ENCODE measurements at places on chromosomes 16 and 17. TPM values are rescaled to one million over a fixed set of nuclear protein-coding genes. Genes with fewer than 3 reads are reported as not detected.
A peak's percentile ranks its signal among the peaks of the same experiment; 100 is the strongest.

- peak; percentile 85 for DNase-seq
Observed at GRCh38 chr17:8073627-8074484, 13.7 kb downstream of the ALOX12B start.

Gene CLEC3A
- total RNA-seq, result not detected

Gene CCL4L2
- 2.6 TPM for total RNA-seq

Gene SRL
- total RNA-seq, result 1.4 TPM

Gene SAMD14
- total RNA-seq, result 9.2 TPM

DNA sequence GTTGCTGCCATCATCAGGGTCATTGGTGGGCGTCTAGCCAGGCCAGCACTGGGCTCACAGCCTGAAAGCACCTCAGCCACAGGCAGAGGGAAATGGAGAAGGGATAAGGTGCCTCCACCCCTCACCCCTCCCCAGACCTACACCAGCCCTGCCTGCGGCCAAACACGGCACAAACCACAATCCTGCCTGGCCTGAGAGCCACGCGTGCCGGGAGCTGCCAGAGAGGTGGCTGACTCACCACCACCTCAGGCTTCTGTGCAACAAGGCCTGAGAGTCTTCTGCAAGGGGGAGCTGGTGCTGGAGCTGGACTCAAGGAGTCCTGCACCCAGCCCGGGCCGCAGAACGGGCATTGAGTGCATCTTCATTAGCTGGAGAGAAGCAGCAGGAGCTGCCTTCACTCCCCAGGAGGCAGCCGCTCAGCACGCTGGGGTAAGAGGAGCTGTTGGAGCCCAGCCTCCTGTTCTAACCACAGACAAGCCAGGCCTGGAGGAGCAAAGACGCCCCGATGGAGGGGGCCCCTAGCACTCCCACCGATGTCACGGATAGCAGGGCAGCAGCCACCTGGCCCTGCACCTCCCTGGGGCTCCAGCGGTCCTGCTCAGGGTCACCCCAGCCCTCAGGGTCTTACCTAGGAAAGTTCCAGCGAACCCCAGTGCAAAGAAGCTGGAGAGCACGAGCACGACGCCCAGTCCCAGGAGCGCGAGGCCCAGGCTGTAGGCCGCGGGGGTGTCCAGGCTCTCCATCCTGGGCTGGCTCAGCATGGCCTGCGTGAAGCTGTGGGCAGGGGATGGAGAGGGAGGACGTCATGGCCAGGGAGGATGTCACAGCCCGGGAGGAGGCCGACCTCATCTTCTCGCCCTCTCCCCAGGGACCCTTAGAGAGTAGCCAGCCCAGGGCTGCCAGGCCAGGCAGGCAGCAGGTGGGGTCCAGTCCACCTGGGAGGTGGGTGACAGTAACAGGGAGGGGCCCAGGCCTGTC, 16.0 kb upstream of the RASD1 start:
- peak; percentile 35 for DNase-seq

Gene PRKCB
- 24.1 TPM for total RNA-seq

GRCh38 chr17:57548421-57549410, 196.4 kb downstream of the CCDC182 start:
- no peak for DNase-seq

DNA sequence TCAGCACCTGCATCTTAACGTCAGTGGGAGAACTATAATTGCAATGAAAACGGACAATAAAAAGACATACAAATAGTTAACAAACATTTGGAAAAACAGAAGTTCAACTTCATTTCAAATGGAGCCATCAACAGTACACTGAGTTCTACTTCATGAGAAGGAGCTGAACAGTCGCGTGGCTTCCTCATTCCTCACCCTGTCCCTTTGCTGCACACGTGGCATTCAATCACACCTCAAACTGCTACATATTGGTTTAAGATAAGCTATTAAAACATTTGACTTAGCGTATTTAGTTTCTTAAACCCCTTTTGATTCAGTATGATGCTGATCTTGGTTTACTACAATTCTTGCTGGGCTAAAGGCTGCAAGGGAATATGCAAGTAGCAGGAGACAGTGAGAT, 76.8 kb downstream of the CDK5R1 start:
- no peak for DNase-seq

Gene SPNS1
- total RNA-seq, result 77.5 TPM

GRCh38 chr16:65125322-65125721, 3.5 kb upstream of the CDH11 start:
- no peak for DNase-seq

Gene EFNB3
- 1.6 TPM for total RNA-seq

DNA sequence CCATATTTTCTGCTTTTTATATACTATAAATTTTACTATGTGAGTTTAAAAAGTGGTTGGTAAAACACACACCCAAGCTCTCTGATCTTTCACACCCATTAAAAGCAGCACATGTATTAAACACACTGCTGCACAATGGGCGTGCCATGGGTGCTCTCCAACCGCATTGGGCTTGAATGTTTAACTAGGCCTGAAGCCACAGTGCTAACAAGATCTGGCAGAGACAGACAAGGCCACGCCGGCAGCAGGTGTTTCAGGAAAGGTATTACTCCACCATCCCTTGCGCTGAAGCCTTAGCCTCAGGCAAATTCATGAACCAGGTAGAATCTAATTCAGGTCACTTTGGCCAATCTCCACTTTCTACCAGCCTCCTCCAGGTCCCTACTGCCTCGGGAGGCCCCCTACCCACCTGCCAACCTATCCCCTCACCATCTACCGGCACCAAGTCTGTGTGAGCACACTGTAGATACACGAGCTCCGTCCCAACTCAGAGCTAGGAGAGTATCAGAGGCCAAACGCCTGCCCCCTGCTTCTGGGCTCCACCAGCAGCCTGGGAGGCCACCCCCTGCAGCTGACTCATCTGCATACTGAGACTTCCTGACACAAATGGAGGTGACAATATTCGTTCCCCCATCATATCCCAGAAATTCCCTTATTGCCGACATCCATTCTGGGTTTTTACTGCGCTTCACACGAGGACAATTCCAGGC, 95.0 kb downstream of the ADCY9 start:
- peak; percentile 86 for DNase-seq

GRCh38 chr17:32481193-32481592, 5.6 kb upstream of the CDK5R1 start:
- no peak for DNase-seq

DNA sequence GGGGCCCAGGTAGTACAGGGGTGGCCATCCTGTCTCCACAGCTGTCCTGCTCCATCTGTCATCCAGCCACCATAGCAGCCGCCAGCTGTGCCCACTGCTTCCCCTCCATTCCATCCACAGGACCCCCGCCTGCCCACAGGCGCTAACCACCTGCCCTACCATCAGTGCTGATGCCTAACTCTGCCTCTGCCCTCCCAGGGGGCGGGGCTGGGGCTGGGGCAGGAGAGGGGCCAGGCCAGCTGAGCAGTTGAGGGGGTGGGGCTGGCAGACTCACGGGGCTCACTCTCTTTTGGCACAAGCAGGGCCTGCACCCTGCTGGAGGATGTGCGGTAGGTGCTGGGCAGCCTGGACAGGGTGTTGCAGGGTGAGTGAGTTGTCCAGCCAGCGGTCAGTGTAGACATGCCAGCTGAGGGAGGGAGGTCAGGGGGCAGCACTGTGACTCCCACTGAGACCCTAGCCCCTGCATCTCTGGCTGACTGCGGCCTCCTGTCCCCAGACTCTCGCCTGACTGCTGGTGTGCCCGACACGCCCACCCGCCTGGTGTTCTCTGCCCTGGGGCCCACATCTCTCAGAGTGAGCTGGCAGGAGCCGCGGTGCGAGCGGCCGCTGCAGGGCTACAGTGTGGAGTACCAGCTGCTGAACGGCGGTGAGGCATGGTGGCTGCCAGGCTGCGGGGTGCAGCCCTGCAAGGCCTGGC, 9.6 kb downstream of the GALK1 start:
- DNase-seq, result no peak

- no peak for DNase-seq
Observed at GRCh38 chr17:79214940-79215604, 140.4 kb downstream of the ENGASE start.

DNA sequence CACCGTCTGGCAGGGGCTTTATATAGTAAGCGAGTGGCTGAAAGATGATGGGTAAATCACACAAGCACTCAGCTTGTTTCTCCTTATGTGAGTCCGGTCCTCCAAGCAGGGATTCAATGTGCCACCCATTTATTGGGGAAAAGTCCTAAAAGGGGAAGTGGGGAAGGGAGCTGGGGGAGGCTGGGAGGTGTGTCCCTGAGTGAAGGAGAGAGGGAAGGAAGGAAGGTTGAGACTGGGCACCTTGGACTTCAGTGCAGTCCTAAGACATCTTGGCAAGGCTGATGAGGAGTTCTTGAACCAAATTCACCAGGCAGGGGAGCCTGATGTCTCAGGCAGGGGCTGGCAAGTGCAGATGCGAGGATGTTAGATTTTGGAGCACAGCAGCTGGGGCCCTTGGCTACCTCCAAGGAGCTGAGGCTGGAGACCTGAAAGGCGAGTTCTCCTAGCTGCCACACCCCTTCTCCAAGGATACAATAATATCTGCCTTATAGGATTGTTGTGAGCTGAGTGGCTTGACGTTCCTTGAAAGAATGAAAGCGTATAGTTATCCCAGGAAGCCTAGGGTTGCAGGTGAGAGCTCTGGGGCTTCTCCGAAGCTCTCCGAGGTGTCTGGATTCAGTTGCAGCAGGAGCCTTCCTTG, 23.0 kb upstream of the CYLD start:
- no peak for DNase-seq

- no peak for DNase-seq
Observed at GRCh38 chr17:2837147-2837561, 40.9 kb downstream of the RAP1GAP2 start.

Gene BAHCC1
- total RNA-seq, result 19.9 TPM

Gene TPSG1
- total RNA-seq, result 2.9 TPM

Gene GCGR
- not detected for total RNA-seq

Gene CD300H
- 0.92 TPM for total RNA-seq

- DNase-seq, result no peak
Observed at GRCh38 chr16:57901480-57902069, 69.4 kb downstream of the CNGB1 start.

- DNase-seq, result no peak
Observed at GRCh38 chr16:16041196-16041892, 91.9 kb downstream of the ABCC1 start.

DNA sequence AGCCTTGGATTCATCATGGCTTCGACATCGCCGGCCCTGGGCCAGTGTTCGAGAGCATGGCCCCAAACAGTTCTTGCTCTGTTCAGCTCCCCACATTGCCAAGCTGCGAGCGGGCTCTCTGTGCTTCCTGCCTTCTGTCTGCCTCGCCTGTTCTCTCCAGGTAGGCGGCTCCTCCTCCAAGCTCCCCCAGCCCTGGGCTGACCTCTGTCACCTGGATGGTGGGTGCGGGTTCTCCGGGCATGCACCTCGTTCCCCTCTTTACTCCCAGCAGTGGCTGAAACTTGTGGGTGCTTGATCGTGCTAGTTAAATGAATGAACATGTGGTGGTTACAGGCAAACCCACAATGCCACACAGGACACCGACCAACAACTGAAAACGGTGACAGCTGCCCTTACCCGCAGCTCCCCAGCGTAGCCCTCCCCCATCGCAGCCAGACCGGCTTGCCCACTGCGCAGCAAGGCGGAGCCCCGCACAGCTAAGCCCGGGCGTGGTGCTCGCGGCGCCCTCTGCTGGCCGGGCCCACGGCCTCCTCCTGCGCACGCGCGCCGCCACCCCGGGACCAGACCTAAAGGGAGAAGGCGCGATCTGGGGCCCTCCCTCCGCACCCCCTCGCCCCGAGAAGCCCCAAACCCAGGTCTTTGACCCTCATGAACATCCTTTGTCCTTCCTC, 23.0 kb upstream of the EIF1 start:
- peak; percentile 95 for DNase-seq

Gene BANP
- total RNA-seq, result 29.7 TPM

DNA sequence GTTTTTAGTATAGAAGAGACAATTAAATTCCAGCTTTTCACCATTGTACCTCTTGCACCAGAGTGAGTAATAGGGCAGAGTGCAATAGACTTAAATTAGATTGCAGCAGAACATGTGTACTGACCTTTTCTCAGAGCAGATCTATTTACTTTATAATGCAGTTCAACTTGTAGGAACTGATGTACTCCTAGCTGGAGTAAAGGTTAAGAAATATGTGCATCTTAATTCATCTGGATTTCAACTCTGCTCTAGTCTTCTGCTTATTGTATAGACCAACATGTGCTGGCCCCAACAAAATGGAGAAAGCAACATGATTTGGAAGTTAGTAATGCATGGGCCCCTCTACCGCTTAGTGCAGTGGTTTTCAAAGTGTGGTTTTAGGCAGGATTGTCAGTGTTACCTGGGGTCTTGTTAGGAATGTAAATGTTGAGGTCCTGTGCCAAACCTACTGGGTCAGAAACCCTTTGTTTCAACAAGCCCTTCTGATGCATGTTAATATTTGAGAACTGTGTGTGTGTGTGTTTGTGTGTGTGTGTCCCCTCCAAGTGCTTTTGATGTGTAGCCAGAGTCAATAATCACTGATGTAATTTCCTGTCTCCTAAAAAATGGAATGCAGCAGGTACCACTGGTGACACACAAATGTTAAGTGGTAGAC, 138.6 kb downstream of the TOX3 start:
- DNase-seq, result no peak

DNA sequence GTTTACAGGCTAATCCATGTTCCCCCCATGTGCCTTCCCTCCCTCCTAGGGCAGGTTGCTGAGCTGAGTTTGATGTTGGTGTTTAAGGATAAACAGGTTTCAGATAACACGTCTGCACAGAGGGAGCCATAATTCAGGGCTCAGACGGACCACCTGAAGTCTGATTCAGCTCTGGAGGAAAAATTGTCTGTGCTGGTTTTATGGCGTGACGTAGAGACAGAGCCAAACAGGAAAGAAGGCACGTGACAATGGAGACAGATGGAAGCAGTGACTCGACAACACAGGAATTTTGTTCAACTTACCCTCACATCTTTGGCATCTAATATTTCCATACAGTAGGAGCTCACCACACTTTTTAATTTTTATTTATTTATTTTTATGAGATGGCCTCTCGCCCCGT, 10.7 kb upstream of the USP10 start:
- DNase-seq, result no peak

- no peak for DNase-seq
Observed at GRCh38 chr16:50938932-50939331, 197.0 kb downstream of the CYLD start.

DNA sequence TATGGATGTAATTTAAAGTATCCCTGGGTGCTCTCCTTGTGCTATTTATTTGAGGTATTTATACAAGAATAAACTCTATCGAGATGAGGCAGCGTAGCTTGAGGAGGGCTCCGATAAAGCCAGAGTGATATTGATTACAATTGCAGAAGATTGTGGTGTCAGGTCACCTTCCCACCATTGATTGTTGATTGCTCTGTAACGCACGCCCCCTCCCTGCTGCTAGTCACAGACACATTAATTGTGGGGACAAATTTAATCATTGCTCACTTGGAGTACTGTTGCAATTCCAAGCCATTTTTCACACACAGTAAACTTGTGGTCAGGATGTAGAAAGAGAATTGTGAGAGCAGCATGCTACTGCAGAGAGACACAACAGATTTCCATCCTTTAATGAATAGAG, 75.4 kb downstream of the IRX3 start:
- no peak for DNase-seq

- DNase-seq, result no peak
Observed at GRCh38 chr16:85090873-85091521, 21.3 kb downstream of the CIBAR2 start.

- no peak for DNase-seq
Observed at GRCh38 chr17:3635474-3636153, 436 bp downstream of the SHPK start.

- DNase-seq, result no peak
Observed at GRCh38 chr16:35431829-35432663, 1972.6 kb downstream of the TP53TG3F start.

Data from lower lobe of right lung (tissue), 2 donors.